ENCODE measurements at places on chromosomes 2 and 18. TPM values are rescaled to one million over a fixed set of nuclear protein-coding genes. Genes with fewer than 3 reads are reported as not detected.

DNA sequence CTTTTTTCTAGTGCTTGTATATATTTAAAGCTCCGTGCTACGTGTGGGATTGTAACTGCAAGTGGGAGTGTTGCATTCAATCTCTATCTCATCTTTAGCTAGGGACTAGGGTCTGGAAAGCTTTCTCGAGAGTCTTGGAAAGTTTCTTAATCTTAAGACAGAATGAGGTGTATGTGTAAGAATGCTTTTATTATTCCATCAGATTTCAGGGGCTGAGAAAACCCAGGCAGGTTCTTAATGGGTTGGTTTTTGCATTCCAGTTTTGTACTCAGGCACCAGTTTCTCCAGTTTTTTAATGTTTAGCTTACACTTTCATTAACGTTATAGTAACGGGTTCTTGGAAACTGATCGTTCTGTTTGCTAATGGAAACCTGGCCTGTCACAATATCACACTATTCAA lies 20.3 kb downstream of the MRPL19 start:
- no peak for DNase-seq

DNA sequence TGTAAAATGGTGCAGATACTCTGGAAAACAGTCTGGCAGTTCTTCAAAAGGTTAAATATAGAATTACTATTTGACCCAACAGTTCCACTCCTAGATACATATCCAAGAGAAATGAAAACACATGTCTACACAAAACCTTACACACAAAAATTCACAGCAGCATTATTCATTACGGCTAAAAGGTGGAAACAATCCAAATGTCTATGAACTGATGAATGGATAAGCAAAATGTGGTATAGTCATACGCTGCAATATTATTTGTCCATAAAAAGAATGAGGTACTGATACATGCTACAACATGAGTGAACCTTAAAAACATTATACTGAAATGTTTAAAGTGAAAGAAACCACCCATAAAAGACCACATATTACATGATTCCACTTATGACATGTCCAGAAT lies 4.0 kb downstream of the CYP27C1 start:
- no peak for DNase-seq

Gene SH3BP4
- 24.0 TPM for total RNA-seq

Gene FER1L5
- not detected for total RNA-seq

DNA sequence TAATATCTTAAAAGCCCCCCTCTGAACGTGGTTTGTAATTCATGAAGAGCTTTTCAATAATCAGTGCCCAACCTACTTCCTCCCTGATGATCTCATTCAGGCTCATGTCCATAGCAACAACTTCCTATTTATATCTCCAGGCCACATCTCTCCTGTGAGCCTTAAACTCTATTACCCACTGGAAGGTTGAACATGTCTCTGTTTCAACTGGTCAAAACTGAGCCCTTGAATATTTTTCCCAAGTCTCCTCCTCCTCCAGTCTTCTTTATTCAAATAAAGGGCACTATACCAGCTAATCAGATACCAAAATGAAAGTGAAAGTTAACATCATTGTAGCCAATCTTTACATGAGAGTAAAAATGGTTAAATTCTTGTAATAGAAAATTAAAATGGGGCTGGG lies 63.7 kb upstream of the ITGA4 start:
- no peak for DNase-seq

GRCh38 chr2:238494573-238494961 lies 67.8 kb downstream of the ASB1 start:
- no peak for DNase-seq

Gene PIAS2
- total RNA-seq: 38.2 TPM

- DNase-seq: no peak
These were observed 53.3 kb downstream of the C1D start for GRCh38 chr2:68009526-68009925.

Gene PAX3
- not detected for total RNA-seq

DNA sequence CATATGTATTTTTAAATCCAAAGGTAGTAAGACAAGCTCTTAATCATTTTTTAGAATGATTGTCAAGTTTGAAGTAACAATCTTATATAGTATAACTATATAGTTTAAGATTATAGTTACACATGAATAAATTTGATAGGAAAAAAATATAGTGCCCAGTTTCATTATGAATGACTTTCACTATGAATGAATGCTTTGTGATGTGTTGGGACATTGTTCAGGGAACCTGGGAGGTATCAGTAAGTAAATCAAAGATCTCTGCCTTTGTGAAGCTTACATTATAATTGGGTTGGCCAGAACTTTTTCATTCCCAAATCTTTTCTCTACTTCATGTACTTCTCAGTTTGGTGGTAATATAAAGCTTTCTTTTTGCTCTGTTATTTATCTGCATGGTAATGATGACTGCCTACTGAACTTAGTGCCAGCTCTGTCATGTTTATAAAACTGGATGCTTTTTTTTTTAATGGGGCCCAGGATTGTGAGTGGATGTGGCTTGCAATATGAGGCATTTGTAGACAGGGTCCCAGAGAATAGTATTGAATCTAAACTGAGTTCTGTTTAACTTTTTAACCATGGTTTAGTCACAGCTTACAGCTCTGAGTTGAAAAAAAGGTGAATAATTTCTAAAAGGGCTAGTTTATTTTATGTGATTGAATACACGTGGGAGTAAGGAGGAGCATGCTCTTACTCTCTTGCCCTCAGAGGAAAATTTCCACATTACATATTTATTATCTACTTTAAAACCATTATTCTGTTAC lies 23.3 kb downstream of the GLS start:
- DNase-seq: no peak

DNA sequence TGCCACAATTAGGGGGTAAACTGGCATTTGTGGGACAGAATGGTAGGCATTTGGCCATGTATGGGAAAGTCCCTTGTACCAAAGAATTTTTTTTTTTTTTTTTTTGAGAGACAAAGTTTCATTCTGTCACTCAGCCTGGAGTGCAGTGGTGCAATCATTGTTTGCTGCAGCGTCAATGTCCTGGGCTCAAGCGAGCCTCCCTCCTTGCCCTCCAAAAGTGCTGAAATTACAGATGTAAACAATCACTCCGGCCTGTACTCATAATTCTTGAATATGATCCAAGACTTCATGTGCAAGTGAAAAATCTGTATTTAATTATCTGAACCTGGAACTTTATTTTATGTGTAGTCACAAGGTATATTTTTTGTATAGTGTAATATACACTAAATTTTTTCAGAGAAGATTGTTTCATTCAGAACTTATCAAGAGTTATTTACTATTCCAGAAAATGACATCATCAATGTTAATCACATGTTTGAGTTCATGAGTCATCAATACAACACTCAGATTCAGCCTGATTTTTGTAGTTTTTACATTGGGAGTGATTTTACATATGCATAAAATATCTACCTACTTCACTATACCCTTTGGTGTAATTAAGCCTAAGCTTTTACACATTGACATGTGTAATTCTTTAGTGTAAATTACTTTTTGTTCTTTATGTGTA lies 138.7 kb upstream of the L3MBTL4 start:
- no peak for DNase-seq

Gene GKN1
- 20.7 TPM for total RNA-seq

GRCh38 chr2:174344716-174345461 lies 10.1 kb downstream of the SP9 start:
- no peak for DNase-seq

DNA sequence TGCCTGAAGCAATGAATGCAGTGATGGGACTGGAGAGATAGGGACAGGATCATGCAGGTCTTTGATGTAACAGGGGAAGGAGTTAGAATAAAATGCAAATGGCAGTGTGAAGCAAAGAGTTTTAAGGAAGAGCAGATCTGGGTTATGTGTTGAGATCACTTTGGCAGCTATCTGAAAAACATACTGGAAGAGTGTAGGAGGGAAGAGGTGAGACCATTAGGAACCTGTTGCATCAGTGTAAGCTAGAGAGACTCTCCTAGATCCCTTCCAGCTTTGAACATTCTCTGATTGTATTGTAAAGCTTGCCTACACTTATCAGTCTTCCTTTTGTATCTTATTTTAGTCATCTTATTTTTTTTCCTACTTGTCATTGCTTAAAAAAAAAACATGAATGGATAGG lies 10.5 kb downstream of the ACVR2A start:
- DNase-seq: no peak

- no peak for DNase-seq
These were observed 43.2 kb upstream of the UBE2F start for GRCh38 chr2:237923481-237924163.

Gene C2orf80
- total RNA-seq: not detected

Gene STAT4
- total RNA-seq: 6.6 TPM

Gene ELOA2
- not detected for total RNA-seq

Gene MTERF4
- 39.4 TPM for total RNA-seq

DNA sequence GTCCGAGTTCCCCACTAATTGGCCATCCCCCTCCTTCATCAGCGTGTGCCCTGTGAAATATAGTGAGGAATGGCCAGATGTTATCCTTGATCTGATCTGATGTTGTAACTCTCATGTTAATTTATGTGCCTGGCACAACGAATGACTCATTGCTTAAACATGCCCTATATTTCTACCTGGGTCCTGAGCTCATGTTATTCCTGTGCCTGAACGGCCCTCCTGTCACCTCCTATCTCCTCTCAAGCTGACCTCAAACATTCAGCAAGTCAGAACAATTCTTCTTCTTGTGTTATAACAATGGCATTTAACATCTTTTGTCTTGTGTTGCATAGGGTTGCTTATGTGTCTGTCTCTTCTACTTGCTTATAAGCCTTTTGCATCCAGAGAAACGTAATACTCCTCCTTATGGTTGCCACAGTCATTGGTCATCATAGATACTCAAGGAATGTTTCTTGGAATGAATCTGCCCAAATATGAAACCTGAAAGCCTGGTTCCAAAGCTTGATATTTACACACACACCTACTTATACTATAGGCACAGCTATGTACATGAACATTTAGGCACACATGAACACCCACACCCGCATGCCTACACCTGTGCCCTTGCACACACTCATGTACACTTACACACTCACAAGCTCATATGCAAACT lies 80.2 kb upstream of the PHLPP1 start:
- DNase-seq: no peak

GRCh38 chr2:5609201-5609600 lies 83.0 kb upstream of the SOX11 start:
- no peak for DNase-seq

- DNase-seq: no peak
These were observed 147.3 kb downstream of the IRS1 start for GRCh38 chr2:226652369-226652768.

- DNase-seq: no peak
These were observed 108.6 kb upstream of the GPC1 start for GRCh38 chr2:240326886-240327285.

DNA sequence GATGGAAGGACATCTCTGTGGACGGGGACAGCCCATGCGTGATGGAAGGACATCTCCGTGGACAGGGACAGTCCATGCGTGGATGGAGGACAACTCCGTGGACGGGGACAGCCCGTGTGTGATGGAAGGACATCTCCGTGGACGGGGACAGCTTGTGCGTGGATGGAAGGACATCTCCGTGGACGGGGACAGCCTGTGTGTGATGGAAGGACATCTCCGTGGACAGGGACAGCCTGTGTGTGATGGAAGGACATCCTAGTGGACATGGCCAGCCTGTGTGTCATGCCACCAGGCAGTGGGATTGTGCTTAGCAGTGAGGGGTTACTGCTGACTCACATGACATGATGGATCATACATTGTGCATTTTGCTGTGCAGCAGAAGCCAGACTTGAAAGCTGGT lies 30.0 kb upstream of the NFATC1 start:
- no peak for DNase-seq

DNA sequence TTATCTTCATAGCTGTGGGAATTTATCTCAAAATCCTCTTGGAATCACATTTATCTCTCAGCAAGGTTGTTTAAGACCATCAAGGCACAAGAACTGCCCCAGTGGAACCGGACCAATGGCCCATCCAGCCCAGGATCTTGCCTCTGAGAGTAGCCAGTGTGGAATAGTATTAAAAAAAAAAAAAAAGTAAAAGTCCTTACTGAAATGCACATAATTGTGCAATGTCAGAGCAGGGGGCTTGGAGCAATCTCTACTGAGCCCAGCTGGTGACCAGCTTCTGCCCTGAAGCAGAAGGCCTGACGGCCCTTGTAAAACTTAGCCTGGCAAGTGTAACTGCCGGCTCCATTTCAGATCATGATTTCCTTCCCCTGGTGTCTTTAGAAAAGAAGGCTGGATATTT lies 355.6 kb upstream of the PIK3C3 start:
- DNase-seq: no peak

- no peak for DNase-seq
These were observed 101.4 kb downstream of the PLA2R1 start for GRCh38 chr2:159961037-159961436.

- DNase-seq: no peak
These were observed 185.6 kb upstream of the MEX3C start for GRCh38 chr18:51383116-51383515.

- DNase-seq: no peak
These were observed 8.9 kb downstream of the CCL20 start for GRCh38 chr2:227822416-227823003.

Gene CNTNAP5
- total RNA-seq: not detected

GRCh38 chr2:176830362-176830761 lies 382.2 kb upstream of the HNRNPA3 start:
- no peak for DNase-seq

All from thoracic aorta (tissue), 2 donors.